IPS-NIHi11 (cell line): ENCODE measurements at places on chromosomes 16 and 17.
A peak's percentile ranks its signal among the peaks of the same experiment; 100 is the strongest.

DNA sequence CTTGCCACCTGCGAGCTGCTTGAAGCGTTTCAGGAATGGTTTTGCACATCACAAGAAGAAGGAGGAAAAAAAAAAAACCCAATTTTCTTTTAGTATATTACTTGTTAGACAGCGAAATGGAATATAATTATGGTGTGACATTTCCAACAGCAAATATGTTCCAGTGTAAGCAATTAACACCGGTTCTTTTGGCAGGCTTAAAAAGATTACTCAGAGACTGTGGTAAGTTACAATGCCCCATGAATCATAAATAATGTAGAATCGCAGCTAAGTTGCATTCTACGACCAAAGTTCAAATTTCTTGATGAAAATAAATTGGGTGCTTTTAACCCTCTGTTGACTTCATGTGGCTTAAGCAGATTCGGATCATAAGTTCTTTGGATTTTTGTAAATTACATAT lies 245.2 kb downstream of the XYLT1 start:
- no peak for DNase-seq

DNA sequence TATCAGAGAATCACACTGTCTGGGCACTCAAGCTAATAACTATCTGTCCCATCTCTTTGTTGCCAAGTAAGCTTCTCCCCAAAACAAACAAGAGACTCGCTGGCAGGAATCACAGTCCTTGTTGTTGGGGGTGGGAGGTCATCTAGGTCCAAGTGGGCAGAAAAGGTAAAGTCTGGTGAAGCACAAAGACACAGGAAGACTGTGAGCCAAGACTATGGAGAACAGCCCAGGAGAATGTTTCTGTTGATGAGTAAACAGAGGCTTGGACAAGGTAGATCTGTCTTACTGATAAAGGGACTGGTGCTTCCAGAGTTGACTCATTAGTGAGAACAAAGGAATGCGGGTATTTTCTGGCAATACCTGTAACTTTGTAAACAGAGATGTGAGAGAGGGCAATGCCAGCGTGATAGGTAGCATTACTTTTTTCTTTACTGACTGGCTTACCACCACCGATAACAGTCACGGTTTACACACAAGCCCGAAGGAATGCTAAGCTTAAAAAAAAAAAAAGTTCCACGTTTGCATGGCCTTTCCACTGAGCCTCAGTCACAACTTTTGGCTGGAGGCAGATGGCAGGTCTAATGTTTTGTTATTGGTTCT lies 11.5 kb upstream of the MMD start:
- no peak for DNase-seq

DNA sequence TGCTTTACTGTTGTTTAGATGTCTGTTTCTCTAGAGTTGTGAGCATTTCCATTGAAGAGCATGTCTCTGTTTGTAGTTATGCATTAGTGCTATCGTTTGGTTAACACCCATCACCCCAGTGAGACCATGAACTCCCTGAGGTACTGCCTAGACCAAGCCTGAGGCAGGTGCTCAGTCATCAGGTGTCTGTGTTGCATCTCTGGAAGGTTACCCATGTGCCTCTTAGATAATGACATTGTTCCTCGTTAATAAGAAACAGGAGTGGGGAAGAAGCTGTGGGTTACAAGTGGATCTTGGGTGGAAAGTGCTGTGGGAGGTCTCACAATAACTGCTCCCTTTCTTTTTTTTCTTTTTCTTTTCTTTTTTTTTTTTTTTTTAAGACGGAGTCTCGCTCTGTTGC lies 18.3 kb downstream of the DNAJA3 start:
- no peak for DNase-seq

DNA sequence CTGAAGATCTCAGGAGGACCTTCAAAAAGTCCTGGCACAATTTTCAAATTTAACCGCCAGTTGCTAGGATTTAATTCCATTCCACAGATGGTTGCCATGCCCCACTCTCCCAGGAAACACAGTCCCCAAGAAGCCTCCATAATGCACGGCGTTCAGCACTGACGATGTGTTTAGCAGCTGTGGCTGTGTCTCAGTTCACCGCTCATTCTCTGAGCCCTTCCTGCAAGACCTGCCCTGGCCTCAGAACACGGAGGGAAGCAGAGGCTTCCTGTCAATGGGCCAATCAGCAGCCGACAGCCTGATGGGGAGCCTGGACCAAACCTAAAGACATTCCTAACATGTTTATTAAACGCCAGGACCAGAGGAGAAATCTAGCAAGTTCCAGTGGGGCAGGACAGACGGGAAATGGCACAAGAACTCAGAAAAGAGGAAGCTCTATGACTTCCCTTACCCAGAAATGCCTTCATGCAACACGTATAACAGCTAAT lies 4.9 kb downstream of the MYLK3 start:
- DNase-seq: peak; percentile 75

GRCh38 chr17:18100616-18101015 lies 7.9 kb upstream of the MYO15A start:
- no peak for DNase-seq

- no peak for DNase-seq
These were observed 45.8 kb downstream of the PITPNC1 start for GRCh38 chr17:67422897-67423296.

- DNase-seq: no peak
These were observed 34.4 kb downstream of the NFAT5 start for GRCh38 chr16:69600202-69600601.

DNA sequence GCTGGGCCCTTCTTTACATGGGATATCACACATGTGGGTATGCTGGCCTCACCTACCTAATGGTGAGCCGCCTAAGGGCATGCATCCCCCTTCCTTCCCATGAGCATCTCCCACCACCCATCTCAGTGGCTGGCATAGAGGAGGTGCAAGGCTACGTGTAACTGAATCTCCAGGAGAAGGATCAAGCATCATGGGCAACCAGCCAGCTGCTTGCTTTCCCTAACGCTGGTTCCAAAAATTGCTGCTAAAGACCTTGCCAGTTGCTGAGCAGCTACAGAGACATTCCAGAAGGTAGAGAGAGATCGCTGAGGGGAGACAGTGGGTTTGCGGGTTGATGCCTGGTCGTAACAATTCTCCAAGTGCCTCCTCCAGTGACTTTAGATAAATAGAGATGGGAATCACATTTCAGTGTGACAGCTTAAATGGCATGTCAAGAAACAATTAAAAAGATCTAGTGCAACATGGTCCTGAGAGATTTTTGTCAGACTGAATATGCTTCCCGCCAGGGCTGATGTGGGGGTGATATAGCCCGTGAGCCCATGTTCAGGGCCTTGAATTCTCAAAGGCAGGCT lies 378.4 kb upstream of the CDH5 start:
- no peak for DNase-seq

DNA sequence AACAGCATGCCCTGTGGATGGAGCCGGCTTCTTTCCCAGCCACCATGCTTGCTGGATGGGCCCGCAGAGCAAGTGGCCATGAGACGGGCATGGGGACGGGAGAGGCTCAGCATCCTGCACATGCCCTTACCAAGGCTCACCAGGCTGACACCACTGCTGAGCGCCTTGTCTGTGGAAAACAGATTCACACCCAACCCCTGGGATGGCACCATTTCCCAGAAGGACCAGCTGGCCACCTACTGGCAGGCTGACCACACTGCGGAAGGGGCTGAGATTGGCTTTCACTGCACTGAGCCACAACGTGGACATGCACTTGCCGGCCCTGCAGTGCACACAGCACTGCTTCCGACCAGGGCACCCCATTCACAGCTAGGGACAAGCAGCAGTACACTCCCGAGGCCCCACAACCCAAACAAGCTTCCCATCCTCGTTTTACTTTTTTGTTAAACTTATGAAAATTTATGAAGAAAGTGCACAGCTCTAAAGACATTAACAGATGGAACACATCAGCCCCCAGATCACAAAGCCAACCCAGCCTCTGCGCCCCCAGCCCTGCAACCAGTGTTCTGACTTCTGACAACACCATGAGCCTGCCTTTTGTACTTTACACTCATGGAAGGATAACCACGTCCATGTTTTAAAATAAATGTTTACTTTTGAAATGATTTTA lies 13.9 kb upstream of the KRTAP17-1 start:
- peak; percentile 76 for DNase-seq

DNA sequence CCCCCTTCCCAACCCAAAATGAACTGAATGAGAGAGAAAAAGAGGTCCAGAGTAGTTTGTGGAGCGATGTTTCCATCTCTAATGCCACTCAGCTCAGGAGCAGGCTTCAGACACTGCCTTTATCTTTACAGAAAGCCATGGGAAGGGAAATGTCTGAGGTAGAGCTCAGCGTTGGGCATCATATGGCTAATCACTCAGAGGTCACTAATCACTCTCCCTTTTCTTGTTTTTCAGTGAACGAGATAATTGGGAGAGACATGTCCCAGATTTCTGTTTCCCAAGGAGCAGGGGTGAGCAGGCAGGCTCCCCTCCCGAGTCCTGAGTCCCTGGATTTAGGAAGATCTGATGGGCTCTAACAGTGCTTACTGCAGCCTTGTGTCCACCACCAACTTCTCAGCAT lies 9.8 kb downstream of the ESRP2 start:
- DNase-seq: no peak

- DNase-seq: peak; percentile 61
These were observed 562 bp downstream of the USP31 start for GRCh38 chr16:23148513-23149266.

DNA sequence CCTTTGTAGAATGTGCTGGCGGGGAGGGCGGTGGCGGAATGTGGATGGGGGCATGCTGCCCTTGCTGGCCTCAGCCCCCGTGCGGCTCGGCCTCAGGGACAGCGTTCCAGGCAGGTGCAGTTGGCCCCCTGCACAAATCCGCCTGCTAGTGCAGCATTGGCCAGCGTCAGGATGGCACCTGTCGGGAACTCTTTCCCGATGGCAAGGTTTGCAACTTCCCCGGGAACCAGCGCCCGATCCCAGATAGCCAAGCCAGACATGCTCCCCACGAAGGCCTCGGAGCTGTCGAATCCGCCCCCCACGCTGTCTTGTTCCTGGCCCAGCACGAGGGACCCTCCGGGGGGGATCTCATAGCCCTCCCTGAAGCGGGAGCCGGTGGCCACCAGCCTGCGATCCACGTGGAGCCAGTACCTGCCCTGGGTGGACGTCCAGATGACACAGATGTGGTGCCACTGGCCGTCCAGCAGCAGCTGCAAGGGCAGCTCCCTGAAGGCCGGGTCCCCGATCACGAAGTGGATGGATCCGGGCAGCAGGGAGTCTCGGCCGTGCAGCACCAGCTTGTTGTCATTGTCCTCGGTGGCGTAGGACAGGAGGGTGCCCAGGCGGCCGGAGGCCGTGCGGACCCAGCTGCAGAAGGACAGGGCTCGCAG lies 2.8 kb downstream of the PTX4 start:
- no peak for DNase-seq

GRCh38 chr16:65041667-65042066 lies 80.2 kb downstream of the CDH11 start:
- no peak for DNase-seq

DNA sequence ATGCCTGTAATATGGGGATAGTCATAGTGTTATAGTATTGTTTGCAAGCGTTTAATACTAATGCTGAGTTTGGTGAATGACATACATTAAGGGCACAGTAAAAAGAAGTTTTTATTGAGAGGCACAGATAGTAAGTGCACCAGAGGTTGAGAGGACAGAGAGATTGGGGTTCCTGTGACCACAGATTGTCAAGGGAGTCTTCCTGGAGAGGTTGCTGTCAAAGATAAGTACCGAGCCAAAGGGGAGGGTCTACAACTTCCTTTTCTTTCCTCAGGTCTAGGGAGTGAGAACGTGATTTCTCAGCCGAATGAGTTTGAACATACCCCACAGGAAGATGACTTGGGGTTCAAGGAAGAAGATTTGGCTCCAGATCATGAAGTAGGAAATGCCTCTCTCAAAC lies 1.8 kb downstream of the ZNF48 start:
- DNase-seq: no peak

GRCh38 chr16:67088551-67088950 lies 21.2 kb upstream of the PHAF1 start:
- DNase-seq: no peak

- DNase-seq: peak; percentile 61
These were observed 56.3 kb downstream of the SOX9 start for GRCh38 chr17:72176951-72177660.

DNA sequence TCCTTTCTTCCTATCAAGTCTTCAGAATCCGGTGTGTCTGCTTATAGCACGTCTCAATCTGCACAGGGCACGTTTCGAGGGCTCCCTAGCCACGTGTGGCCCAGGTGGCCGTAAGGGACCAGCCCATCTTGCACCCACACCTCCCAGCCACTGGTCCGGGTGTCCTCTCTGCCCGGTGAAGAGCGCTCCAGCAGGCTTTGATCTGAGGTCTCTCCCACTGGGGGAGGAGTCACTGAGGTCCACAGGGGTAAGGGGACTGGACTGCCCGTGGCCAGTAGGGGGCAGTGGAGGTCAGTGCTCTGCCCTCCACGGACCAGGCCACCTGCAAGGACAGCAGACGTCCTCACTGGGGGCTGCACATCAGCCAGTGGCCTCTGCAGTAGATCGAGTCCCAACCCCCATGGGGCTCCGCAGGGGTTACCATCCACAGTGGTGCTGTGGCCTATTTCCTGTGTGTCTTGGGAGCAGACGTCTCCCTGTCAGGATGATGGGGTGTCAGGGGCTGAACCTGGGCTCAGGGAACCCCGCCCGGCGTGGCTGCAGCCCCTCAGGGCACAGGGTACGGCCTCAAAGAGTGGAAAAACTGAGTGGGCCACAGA lies 204.1 kb upstream of the CIBAR2 start:
- DNase-seq: peak; percentile 87

GRCh38 chr16:8851761-8852403 lies 16.9 kb downstream of the CARHSP1 start:
- DNase-seq: no peak

GRCh38 chr16:87766485-87766797 lies 655 bp upstream of the KLHDC4 start:
- DNase-seq: no peak

DNA sequence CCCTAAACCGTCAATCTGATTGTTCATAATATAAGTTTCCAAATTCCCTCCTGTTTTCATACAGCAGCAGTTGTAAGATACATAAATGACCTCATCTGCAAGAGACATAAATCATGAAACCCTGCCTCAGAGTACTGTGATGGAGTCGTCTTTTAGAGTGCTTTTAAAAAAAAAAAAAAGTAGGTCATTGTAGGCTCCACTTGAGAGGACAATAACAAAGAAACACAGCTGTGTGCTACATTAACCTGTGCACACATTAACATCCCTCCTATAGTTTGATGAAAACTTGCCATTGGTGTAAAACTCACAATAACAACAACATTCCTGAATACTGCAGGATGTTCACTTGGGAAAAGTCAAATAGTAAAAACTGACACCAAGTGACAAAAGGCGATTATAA lies 56.5 kb downstream of the XPO6 start:
- DNase-seq: no peak

GRCh38 chr17:8117980-8118768 lies at the start of gene ALOXE3:
Gene ALOXE3, minus strand, starts transcription at chr17:8118514. Its CDS starts 524 bp downstream, at chr17:8117990.
- peak; percentile 43 for DNase-seq

- no peak for DNase-seq
These were observed 42.3 kb upstream of the NOL11 start for GRCh38 chr17:67675481-67675880.
